ENCODE measurements at places on chromosomes 11 and 22.
A peak's percentile ranks its signal among the peaks of the same experiment; 100 is the strongest.

DNA sequence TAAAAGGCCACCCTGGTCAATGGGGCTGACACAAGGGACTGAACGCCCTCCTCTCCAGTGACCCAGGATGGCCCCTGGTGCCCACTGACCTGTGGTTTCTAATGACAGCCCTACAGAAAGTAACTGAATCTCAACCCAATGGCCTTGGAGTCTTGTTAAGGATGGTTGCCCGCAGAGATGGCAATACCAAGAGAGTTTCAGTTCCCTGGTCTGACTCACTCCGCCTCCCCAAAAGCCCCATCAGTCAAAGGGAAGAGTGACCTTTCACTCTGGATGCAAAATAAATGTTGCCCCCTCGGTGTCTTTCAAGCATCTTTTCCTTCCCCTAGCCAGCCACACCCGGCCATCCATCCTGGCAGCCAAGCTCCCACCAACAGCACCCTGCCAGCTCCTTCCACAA lies 57.7 kb upstream of the ISX start:
- no peak for DNase-seq

- no peak for DNase-seq
Observed at GRCh38 chr22:32579529-32580220, 105.1 kb downstream of the FBXO7 start.

DNA sequence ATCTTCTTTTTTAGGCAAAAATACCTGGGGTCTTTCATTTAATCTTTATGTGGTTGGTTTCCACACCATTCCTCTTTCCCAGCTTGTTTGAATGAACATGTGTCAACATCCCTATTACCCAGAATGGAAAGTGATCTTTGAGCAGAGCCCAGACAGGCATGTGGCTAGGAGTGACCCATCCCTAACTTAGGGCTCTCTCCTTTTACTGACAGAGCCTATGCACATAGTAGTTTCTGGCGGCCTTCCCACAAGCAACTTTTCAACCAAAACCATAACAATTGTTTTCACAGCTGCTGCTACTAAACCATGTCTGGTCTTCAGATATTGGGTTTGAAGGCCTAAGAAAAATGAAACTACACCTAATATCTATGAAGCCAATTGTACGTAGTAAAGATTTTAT lies 107.5 kb downstream of the TENM4 start:
- no peak for DNase-seq

- peak; percentile 83 for DNase-seq
Observed at GRCh38 chr11:66418168-66418985, 2.5 kb upstream of the NPAS4 start.

DNA sequence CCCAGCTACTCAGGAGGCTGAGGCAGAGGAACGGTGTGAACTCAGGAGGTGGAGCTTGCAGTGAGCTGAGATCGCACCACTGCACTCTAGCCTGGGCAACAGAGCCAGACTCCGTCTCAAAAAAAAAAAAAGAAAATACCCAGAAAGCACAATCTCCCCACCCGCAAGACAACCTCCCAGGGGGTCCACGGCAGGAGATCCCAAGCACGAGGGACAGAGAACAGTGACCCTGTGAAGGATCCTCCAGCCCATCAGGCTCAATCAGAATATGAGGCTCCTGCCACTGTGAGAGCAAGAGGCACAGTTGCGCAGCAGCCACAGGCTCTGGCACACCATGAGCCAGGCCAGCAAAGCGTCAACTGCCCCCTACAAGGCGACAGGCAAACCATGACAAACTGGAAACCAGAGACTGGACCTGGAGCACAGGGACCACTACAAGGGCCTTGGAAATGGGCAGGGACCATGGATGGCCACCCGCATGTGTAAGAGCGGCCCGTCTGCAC lies 164.8 kb upstream of the GRK3 start:
- no peak for DNase-seq

- DNase-seq: no peak
Observed at GRCh38 chr11:57276169-57276970, 39.3 kb upstream of the APLNR start.

GRCh38 chr11:70872955-70873735 lies 379.2 kb downstream of the SHANK2 start:
- no peak for DNase-seq

GRCh38 chr22:28600546-28601143 lies 79.0 kb downstream of the TTC28 start:
- DNase-seq: peak; percentile 77

GRCh38 chr11:129333873-129334272 lies 41.8 kb upstream of the BARX2 start:
- DNase-seq: no peak

DNA sequence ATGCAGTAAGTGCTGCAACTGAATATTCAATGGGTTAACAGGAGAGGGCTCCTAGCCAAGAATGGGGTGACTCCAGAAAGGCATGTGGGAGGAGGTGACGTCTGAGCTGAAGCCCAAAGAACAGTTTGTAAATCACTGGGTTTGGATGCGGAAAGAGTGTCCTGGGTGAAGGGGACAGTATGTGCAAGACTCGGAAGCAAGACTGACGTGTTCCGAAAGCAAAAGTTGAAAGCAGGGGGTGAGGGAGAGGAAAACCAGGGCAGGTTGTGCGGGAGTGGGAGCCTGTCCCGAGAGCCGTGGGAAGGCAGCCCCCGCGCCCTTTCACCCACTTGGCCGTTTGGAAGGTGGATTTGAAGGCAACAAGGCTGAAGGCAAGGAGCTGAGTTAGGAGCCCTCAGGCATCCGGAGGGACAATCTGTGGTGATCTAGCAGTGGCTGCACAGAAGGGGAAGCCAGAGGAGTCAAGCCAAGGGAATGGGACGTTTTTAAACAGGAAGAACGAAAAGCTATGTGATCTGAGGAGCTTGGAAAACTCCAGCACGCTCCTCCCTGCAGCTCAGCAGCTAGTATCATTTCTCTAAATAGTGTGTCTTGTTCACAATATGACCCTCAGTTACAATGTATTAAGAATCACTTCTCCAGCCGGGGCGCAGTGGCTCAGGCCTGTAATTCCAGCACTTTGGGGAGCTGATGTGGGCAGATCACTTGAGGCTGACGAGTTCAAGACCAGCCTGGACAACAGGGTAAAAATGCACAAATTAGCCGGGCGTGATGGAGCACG lies 7.7 kb downstream of the SLC25A18 start:
- no peak for DNase-seq

- DNase-seq: no peak
Observed at GRCh38 chr11:28702871-28703270, 594.7 kb downstream of the METTL15 start.

DNA sequence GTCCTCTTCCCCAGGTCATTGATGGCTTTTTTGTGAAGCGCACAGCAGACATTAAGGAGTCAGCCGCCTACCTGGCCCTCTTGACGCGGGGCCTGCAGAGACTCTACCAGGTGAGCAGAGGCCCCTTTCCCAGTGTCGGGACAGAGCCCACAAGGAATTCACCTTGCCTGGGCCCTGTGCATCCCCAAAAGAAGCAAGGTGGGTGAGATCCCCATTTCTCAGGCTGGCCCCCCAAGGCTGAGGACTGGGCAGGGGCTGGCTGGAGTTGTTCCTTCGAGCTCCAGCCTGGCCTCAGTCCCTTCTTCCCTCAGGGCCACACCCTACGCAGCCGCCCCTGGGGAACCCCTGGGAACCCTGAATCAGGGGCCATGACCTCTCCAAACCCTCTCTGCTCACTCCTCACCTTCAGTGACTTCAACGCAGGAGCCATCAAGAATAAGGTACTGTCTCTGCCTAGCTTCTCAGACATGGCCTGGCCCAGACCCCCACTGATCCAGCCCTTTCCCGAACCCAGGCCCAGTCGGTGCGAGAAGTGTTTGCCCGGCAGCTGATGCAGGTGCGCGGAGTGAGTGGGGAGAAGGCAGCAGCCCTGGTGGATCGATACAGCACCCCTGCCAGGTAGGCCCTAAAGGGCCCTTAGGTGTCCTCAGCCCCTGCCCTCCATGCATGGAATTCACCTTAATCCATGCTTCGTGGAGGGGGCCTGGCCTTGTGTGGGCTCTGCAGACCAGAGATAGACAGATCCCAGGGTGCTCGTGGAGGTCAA lies 4.7 kb downstream of the MUS81 start:
- no peak for DNase-seq

DNA sequence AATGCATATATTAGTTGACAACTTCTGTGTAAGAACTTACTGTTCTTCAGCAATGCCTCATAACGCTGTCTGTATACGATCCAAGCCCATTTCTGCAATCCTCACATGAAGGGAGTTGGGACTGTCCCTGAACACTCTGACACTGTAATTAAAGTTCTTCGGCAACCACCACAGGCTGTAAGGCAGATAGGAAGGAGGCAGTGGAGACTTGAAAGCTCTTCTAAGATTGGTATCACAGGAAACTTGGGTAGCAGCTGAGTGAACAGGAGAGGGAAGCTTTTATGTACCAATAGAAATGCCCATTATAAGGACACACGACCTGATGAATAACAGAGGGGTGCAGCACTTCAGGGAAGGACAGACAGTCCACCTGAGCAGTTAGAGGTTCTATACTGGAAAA lies 12.0 kb upstream of the GAB2 start:
- no peak for DNase-seq

DNA sequence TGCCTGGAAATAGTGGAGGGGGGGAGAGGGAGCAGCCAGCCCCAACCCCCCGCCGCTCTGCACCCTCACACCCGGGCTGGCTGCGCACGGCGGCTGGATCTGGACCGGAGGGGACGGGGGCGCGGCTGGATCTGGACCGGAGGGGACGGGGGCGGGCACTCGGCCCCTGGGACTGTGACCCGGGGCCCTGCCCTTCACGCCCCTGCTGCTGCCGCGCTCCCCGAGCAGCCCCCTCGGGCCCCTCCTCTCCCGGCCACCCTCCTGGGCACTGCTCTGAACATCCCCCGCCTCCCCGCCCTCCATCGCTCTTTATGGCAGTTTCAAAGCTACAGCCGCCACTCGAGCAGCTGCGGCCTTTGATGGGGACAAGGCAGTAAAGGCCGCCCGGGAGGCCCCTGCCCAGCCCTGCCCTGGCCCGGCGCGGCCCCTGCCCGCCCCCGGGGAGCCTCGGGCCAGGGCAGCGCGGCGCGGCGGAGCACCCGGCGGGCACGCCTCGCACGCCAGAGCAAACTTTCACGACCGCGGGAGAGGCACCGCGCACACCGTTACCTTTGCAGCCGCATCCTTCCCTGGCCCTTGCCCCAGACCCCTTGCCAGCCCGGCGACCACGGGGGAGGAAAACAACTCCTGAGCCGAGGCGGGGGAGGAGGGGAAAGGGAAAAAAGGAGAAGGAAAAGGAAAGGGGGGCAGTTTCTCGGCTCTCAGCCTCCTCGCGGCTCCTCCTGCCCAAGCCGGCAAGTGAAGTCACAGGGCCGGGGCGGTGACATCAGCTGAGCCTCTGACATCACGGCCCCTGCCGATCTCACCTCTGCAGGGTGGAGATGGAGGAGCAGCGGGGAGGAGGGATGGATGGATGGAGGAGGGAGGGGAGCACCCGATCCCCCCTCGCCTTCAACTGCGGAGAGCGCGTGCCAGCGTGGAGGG lies 13.1 kb upstream of the TCF20 start:
- DNase-seq: no peak

DNA sequence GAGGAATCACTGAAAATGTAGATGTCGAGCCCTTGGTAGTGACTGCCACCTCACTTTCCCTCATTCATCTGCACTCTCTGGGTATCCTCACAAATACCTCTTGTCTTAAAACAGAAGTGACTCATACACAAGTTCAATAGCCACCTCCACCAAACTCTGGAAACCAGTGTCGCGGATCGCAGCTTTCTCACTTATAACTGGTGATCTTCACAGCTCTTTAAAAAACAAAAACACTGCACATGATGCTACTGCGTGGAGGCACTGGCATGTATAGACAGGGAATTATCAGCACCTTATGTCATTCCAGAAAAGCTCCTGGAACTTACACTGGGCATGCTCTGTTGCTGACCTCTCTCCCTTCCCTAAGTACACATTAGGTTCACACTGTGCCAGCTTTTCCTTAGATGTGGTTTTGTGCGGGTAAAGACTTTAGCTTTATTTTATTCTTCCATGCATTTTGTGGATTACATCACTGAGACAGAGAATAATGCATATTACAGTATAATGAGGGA lies 425.5 kb upstream of the CADM1 start:
- no peak for DNase-seq

GRCh38 chr11:79742176-79742575 lies 301.3 kb upstream of the TENM4 start:
- no peak for DNase-seq

- DNase-seq: no peak
Observed at GRCh38 chr22:40603088-40603605, 33.4 kb downstream of the MRTFA start.

- no peak for DNase-seq
Observed at GRCh38 chr22:41561335-41561734, 525 bp downstream of the CSDC2 start.

- DNase-seq: no peak
Observed at GRCh38 chr22:43848366-43849171, 13.7 kb downstream of the SULT4A1 start.

- DNase-seq: no peak
Observed at GRCh38 chr11:93744669-93745004, 3.2 kb downstream of the C11orf54 start.

GRCh38 chr11:65422633-65423515 lies at the start of gene NEAT1:
Gene NEAT1, plus strand, starts transcription at chr11:65422798.
- DNase-seq: peak; percentile 90

DNA sequence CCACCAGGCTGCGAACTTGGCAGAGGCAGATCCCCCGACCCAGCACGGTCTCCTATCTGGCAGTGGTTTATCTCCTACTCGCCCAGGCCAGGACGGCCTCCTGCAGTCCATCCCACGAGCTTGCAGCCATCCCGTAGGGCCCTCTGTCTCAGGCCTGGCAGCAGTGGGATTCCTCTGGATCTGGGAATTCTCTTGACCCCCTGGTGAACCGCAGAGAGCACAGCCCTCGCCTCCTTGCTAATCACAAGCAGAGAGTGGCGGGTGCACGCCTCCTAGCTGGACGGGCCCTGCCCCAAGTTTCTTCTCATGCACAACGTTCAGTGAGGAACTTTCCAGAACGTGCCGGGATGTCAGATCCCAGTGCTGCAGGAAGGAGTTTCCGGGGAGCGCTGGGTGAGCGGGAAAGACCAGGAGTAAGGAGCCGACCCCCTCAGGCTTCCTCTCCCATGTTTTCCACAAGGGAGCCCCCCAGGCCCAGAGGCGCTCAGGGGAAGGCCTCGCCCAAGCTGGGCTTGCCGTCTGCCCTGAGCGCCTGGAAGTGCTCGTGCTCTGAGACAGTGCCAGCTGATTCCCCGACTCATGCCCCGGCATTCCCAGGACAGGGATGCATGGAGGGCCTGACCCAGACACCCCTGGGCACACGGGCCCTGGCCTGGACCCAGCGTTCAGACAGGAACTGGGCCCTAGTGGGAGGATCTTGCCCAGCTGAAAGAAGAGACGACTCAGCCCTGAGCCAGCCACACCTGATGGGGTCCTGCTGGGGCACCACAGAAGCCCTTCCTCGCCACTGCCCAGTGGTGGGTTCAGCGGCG lies 24.6 kb downstream of the IGF2 start:
- no peak for DNase-seq

Data from KBM-7 (cell line).